ENCODE measurements at places on chromosomes 5 and 9. TPM values are rescaled to one million over a fixed set of nuclear protein-coding genes. Genes with fewer than 3 reads are reported as not detected.

DNA sequence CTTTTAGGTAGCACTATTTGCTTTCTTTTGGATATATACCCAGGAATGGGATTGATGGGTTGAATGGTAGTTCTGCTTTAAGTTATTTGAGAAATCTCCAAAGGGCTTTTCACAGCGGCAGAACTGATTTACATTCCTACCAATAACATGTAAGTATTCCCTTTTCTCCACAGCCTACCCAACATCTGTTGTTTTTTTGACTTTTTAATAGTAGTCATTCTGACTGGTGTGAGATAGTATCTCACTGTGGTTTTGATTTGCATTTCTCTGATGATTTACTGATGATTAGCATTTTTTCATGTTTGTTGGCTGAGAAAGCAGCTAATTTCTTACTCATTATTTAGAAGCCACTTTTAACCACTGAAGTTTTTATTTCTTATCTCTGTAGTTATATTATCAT, 221.1 kb upstream of the ACTBL2 start:
- no peak for DNase-seq

DNA sequence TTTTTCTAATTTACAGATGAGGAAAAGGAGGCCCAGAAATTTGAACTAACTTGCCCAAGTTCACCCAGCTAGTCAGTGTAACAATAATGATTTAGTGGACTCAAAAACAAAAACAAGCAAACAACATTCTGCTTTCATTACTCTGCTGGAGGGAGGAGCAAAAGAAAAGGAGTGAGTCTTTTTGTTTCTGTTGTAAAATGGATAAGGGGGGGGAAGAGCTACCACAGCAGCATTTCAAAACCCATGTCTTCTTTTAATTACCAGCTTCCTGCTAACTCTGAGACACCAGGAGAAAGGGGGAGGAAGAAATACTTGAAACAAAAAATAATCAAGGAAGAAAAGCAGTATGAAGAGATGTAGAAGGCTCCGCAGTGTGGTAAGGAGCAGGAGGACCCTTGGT, 39.2 kb upstream of the EQTN start:
- DNase-seq, result no peak

GRCh38 chr9:76378367-76379073, 15.7 kb downstream of the RFK start:
- no peak for DNase-seq

DNA sequence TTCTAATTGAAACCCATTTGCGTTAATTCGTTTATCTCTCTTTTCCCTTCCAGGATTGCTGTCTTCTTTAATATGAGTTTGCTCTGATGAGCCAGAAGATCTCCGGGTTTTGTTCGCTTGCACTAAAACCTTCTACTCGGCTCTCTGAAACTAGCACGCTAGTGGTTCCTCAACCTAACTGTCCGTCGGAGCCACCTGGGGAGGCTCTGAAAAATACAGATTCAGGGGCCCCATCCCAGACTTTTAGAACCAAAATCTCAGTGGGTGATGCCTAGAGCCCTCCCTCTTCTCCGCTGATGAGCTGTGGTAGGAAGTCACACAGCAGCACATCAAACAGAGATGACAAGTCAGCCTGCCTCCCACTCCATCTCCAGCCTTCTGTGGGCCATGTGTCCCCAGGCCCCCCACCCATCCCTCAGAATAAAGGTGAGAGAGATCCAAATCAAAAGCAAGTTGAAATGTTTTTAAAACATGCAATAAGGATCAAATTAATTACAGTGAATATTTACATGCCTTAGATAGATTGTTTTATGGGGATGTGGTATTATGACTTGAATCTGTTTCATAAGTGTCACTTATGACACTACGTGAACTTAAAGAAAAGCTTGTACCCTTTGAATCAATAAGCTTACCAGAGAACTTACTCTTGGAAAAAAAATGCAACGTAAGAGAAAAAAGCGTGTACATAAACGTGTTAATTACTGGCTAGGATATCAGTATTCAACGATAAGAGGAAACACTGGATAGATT, 16.4 kb downstream of the FCN2 start:
- DNase-seq, result no peak

DNA sequence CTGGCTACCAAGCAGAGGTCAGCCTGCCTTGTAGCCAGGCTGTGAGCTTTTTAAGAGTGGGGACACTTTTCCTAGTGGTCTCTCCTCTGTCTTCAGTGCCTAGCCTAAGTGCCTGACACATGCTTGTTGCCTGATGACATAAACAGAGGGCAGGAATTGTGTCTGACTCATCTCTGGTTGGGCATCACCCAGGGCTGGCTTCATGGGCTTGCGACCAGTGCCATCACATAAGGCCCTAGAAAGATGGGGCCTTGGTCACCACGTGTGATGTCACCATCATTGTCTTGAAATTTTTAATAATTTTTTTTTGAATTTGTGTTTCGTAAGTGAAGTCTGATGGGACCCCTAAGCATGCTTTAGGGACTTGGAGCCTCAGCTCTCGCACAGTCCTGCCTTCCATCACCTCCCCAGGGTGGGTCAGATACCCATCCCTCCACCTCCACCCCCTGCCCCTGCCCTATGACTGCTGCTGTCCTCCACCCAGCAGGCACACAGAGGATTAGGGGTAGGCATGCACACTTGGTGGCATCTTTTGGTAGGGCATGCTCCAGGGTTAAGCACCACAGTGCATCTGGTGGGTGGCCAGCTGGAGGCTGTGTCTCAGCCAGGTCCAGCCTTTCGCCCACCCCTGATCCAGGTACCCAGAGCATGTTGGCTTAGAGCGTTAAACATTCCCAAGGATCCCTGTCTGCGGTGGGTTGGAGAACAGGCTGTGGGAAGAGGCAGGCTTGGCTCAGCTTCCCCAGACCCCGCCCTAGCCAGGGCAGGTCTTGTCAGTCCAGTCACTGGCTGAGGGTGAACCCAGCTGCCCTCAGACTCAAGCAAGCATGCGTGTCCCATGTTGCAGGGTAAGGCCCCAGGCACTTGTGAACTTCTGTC, 80.1 kb upstream of the SH3PXD2B start:
- no peak for DNase-seq

DNA sequence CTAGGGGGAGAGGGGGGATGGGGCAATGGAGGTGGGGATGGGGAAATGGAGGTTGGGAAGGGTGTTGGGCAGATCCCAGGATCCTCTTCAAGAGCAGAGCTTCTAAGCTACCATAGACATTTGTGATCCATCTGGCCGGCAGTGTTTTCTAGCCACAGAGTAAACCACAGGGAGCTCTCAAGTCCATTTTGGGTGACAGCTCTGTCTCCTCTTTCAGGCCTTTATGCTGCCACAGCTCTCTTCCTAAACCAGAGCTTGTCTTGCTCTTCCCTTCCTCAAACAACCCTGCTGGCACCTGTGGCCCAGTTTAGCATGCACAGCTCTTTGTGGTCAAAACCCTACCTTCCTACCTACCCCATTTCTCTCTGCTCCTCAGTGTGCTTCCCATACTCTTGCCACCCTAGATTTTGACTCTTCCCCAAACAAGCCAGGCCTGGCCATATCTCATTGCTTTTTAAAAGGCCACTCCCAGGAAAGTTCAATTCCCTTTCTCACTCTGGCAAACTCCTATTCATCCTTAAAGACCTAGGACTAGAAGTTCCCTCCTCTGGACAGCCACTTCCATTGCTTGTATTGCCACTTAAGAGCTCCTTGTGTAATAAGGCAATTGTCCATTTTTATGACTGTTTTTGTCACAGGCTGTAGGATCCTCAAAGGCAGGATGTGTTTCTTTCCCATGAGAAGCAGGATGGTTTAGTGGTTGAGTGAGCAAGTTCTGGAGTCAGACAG, 84.3 kb upstream of the PANK3 start:
- no peak for DNase-seq

DNA sequence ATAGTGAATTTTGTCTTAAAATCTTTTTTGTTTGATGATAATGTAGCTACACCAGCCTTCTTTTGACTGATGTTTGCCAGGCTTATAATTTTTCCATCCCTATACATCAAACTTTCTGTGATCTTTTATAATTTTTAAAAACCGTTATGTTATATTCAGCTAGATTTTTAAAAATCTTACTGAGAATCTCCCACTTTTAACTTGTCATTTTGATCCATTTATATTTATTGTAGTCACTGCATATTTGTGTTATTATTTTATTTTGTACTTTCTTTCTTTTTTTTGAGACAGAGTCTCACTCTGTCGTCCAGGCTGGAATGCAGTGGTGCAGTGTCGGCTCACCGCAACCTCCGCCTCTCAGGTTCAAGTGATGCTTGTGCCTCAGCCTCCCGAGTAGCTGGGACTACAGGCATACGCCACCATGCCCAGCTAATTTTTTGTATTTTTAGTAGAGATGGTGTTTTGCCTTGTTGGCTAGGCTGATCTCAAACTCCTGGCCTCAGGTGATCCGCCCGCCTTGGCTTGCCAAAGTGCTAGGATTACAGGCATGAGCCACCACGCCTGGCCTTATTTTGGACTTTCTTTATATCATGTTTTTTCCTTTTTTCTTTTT, 12.7 kb downstream of the MRRF start:
- DNase-seq, result no peak

DNA sequence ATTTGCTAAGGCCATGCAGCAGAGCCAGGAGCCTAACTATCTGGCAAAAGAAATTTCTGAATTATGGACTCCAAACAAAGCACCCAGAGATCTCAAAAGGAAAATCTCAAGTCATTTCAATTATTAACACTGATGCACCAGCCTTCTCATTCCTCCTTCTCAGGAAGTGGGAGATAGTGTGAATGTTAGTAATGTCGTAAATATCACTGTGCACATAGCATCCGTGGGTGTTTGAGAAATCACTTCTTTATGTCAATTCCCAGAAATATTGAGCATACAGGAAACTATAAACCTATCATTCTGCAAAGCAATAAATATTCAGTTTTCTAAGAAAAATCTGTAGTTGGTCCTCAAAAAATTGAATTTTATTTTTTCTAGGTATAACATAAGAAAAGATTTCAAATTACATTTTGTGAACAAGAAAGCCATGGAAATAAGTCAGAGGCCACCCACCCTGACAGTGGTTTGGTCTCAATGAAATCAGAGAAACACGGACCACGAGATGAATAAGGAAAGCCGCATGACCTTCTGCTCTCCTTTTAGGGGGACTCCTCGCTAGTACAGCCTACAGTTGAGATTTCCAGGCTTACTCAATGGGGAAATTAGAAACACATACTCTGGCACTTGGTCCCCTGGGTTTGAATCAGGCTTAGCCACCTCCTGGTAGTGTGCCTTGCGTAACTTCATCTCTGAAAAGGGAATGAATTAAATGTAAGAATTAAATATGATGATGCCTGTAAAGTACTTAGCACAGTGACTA, 120.6 kb downstream of the DIRAS2 start:
- no peak for DNase-seq

- DNase-seq, result peak; percentile 73
Observed at GRCh38 chr5:128782446-128782845, 182.8 kb upstream of the SLC27A6 start.

DNA sequence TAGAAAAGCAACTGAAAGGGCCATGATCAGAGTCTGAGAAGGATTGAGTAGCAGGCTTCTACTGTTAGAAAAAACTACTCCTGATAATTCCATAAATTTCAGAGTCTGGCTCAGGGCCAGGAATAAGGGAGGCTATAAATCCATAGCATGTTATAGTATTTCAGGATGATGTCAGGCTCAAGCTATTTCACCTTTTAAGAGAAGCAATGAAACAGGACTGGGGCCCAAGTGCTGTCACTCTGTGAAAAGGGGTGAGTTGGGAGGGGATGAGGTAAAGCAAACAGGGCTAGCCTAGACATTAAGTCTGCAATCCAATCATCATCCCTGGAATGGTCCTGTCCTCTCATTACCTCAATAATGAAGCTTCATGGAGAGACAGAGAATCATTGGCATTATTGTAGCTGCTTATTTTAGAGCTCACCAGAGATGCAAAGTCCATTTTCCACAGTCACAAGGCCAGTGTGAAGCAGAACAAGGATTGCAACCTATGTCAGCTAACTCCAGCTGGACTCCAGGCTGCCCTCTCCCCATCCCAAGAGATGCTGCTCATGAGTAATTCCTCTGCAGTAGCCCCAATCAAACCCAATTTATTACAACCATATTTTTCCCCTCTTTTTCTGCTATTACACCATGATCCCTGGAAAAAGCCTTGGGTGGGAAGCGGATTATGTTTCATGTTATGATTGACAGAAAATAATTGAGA, 56.0 kb downstream of the PAPPA start:
- no peak for DNase-seq

PCDHB2 gene
- 4.6 TPM for total RNA-seq

CNTNAP3B gene
- 94.8 TPM for total RNA-seq
